Fibroblast of skin of left quadriceps (primary cell): ENCODE measurements at places on chromosomes 5 and 9.

- DNase-seq, result peak; percentile 58
These were observed 22.9 kb upstream of the ASS1 start for GRCh38 chr9:130421802-130422276.

DNA sequence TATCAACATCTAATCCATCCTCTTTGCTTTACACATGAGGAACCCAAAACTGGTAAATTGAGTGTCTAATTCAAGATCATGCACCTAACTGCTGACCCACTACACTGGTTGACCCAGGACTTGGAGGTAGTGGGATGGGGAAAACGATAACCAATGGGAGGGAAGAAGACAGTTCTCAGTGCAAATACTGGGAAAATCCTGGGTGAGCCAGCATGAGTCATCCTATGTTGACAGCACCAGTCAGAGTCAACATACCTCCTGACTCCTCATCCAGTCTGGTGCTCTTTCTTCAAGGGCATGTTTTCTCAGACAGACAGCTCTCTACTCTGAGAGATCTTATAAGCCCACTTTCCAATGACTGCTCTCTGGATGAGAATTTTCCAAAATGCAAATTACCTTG is 232.8 kb upstream of the PTGER4 start:
- no peak for DNase-seq

- no peak for DNase-seq
These were observed 15.5 kb downstream of the ADAMTS16 start for GRCh38 chr5:5155617-5156016.

- no peak for DNase-seq
These were observed 59.5 kb upstream of the ALDH1B1 start for GRCh38 chr9:38333047-38333446.

GRCh38 chr5:178602752-178603151 is 12.6 kb upstream of the COL23A1 start:
- no peak for DNase-seq

DNA sequence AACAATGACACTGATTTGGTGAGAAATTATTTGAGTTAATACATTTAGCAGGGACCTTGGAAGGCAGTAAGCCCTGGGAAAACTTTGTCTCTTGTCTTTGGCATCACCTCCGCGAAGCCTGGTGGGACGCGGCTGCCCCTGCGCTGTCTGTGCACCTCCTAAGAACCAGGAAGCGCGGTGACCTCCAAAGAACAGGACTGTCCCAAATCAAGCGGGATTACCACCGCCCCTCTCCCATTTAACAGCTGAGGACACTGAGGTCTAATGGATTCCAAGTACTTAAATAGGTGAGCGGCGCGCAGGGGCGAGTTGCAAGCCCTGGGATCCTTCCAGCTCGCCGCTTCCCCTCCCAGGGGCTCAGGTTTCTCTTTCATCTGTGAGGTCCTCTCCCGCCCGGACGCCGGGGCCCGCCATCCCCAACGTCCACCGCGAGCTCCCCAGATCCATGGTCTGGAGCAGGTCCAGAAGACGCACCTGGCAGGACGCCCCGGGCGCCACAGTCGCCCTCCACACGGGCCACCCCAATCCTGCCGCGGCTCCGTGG is 432 bp downstream of the STARD4 start:
- DNase-seq, result no peak

GRCh38 chr5:146772881-146773466 is 105.6 kb downstream of the PPP2R2B start:
- no peak for DNase-seq

DNA sequence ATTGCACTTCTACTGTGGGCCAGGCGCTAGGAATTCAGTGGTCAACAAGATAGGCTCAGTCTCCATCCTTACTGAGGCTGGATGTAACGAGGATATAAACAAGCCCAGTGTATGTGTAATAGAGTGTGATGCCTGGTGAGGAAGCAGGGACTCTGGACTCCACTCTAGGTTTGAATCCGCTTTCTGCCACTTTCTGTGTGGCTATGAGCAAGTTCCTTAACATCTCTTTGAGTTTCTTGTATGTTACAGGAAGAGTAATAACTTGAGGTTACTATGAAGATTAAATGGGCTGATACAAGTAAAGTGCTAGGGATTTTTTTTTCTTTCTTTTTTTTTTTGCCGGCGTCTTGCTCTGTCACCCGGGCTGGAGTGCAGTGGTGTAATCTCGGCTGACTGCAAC is 12.4 kb downstream of the DOCK2 start:
- DNase-seq, result no peak

- no peak for DNase-seq
These were observed 85.7 kb downstream of the TNC start for GRCh38 chr9:115032296-115032695.

DNA sequence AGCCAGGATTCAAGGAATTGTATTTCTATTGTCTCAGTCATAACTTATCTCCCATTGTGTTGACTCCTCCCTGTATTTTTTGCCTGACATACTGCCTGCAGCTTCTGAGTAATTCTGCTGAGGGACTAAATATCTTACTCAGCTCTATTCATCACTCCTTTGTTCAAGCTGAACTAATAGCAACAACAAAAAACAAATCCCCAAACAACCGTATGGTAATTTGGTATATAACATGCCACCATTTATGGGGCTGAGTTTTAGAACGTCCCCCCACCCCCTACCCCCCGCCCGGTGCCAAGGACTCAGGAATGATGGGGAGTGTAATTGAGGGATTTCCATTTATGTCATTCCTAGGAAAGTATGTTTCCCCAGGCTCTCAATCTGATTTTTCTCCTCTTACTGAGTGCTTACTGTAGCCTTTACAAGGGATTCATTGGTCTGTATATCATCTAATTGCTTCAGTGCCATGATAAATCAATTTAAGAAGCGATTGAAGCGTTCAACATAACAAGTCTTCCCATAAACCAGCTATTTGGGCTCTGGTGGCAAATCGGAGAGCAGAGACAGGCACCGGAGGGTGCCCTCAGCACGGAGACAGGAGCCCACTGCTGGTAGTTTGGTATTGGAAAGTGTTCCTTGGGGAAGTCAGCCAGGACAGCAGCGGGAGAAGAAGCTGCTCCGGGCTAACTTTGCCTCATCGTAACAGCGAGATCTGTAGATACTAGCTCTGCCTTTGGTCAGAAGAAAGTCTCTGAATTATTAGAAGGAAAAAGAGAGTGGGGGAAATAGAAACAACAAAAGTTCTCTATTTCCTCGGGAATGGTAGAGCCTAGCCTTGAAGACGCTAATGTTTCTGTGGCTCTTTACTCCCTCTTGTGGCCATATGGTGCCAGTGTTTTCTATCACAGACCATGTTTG is 40.7 kb upstream of the HSD17B4 start:
- peak; percentile 59 for DNase-seq

DNA sequence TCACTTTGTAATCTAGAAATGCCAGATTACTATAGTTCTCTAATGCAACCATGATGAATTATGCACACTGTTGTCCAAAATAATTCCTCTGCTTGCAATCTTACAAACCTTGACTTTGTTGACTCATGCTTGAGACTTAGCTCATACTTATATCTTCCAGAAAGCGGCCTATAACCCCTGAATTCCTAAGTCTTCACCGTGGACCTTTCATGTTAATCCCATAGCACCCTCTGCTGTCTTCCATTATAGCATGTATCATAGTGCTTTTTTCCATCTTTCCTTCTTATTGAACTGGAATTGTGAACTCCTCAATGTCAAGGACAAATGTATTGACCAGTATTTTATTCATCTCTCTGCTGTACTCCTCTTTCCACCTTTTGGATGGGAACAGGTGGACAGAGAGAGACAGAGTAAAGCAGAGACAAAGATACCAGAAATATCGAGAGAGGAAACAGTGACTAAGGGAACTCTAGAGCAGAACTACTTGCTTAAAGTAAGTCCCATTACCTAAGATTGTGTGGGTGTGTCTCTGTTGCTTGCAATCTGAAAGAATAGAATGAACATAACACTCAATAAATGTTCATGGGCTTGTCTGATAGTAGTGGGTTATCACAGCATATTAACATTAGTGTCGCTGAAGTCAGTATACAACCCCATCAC is 110.0 kb downstream of the LURAP1L start:
- DNase-seq, result peak; percentile 63

- DNase-seq, result no peak
These were observed 11.3 kb upstream of the DTWD2 start for GRCh38 chr5:118999696-119000095.

DNA sequence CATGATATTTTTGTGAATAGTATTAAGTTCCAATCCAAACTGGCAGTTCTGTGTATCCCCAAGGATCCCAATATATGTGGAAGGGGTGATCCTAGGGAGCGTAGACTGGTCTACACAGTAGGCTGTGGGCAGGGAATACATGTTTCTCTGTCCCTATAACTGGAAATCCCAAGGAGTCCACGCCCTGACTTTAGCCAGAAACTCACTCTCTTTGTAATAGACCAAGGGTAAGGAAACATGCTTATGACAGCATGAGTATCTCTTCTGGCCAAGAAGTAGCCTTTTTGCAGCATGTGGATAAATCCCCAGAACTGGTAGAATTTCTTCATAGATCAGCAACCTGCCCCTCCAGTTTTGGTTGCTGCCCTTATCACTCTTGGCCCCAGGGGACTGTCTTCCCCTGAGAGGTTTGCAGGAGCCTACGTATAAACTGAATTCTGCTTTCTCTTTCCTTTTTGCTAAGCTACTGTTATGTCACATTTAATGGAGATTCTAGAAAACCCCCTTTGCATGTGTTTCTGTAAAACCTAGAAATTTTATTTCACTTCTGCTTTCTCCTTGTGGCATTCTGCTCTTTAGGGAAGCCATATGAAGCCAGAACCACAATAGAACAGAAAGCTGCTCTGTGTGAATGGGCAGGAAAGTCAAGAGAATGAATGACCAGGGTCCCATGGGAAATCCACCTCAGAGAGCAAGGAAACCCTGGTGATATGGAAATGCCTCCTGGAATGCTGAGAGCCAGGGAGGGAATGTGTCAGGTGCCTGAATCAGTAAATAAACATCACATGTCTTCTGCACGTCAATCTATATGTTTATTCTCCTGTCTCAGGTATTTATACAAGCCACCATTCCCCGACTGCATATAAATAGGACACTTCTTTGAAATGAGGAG is 3.5 kb downstream of the IFNA2 start:
- no peak for DNase-seq

DNA sequence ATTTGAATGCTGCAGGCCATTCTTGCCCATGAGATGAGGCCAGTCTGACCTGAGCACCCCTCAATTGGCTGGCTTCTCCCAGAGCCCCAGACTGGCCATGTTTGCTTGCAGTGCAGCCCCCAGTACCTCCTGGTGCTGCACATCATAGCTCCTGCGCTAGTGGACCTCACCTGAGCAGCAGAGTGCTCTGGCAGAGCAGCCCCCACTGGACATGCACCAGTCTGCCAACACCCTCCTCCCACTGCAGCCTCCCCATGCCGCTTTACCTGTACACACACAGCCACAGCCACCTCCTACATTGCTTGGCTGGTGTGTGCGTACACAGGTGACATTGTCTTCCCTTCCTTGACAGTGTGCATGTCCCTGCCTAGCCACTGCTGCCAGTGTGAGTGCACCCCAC is 940.2 kb downstream of the EFNA5 start:
- DNase-seq, result no peak

DNA sequence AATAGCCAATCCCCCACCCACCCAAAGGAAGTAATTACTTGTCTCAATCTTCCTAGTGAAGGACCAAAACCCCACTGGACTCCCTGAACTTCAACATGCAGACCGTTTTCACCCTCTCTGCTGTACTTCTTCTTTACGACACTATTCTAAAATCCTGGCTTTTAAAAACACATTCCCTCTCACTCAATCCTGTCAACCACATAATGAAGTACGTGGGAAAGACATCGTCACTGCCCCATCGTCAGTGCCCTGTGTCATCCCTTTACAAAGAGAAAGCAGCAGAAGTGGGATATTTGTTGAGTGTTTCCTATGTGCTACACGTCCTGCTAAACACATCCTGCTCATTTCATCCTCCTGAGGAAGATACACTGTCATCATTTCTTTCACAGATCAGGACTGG is 54.2 kb downstream of the MAPKAP1 start:
- no peak for DNase-seq

- no peak for DNase-seq
These were observed 226.0 kb upstream of the C9orf72 start for GRCh38 chr9:27799326-27799725.

DNA sequence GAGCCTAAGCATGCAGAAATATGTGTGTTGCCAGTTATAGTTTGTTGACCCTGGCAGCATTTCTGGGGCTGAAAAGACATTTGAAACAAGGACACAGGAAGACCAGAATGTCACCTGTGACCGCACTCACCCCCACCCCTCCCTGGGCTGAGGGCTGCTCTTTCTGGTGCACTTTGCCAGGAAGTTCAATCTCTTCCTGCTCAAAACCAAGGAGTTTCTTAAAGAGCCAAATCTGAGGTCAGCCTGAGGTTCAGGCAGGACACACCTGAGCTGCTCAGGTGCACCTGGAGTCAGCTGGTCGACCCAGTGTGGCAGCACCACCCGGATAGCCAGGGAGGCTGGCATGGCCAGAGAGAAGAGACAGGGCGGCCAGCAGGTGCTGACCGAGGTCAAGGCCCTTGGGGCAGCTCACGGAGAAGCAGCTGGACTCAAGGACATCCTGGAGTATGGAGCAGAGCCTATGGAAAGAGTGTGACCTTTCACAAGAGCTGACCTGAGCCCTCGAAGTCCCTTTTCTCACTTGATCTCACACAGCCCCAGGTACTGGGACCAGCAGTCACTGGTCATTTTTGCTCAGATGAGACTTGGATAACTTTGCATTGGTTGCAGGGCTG is 376.9 kb upstream of the IRX4 start:
- no peak for DNase-seq

- no peak for DNase-seq
These were observed 129.2 kb upstream of the FST start for GRCh38 chr5:53350991-53351770.

- no peak for DNase-seq
These were observed 77.9 kb downstream of the CTSL start for GRCh38 chr9:87803623-87804345.

- DNase-seq, result peak; percentile 32
These were observed at the start of gene PDE4D for GRCh38 chr5:59893429-59894227. Gene PDE4D, minus strand, starts transcription at chr5:59893726.

DNA sequence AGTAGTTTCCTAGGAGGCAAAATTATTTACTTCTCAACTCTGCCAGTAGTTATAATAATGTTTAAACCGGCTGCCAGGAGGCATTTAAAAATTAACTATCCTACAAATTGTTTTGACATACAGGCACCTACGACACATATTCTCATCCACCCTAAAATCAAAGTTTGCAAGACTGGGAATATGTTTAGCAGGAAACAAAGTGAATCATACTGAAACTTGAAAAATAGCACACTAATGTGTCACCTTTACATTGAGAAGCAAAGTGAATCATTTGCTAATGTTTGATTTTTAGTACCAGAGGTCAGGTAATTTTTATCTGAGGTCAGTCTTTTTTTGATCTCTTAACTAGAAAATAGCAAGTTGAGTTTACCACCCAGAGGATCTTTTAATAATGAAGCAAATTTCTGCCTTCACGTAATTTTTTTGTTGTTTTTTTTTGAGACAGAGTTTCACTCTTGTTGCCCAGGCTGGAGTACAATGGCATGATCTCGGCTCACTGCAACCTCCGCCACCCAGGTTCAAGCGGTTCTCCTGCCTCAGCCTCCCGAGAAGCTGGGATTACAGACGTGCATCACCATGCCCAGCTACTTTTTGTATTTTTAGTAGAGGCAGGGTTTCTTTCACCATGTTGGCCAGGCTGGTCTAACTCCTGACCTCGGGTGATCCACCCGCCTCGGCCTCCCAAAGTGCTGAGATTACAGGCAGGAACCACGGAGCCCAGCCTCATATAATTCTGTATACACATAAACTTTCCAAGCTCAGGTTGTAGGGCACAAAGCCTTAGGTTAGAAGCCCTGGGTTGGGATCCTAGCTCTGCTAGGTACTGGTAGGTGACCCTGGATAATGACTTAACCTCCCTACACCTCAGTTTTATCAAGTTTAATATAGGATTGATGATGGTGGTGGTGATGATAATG is 124.3 kb downstream of the UGCG start:
- no peak for DNase-seq

GRCh38 chr9:88953381-88954029 is 37.8 kb upstream of the S1PR3 start:
- DNase-seq, result peak; percentile 39
